Breast epithelium (tissue), 4 donors: ENCODE measurements at places on chromosomes 2 and 18.

DNA sequence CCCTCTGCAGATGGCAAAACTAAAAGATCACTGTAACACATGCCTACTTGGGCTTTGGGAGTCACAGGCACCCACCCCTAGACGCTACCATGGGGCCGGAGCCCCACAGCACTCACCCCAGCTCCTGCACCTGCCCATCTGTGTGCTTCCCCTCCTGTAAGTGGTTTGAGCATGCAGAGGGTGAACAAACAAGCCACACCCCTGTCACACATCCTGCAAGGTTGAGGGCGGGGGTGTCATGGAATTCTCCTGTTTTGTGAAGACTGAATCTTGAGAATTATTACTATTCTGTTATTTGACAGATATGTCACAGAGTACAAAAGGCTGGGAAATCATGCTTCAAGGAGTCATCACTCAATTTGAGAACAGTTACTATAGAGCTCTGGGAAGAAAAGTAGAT is 60.9 kb downstream of the RFTN2 start:
- DNase-seq = no peak

DNA sequence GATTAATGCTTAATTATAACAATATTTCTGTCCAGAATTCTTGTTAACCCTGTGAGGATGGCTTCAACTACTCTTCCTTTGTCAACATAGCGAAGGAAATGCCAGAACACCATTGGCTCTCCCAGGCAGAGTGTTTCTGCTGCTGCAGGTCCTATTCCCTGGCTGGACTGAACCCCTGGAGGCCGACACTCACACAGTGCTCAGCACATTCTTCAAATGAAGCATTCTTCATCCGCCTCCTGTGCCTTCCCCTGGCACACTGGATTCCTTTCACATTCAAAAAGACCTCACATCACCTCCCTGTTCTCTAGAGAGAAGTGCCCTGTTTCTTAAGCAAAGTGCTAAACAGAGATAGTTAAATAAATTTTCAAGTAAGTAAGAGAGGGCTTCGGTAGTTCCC is 187.3 kb upstream of the MSH6 start:
- no peak for DNase-seq

GRCh38 chr18:46772357-46772756 is 15.5 kb upstream of the ST8SIA5 start:
- no peak for DNase-seq

DNA sequence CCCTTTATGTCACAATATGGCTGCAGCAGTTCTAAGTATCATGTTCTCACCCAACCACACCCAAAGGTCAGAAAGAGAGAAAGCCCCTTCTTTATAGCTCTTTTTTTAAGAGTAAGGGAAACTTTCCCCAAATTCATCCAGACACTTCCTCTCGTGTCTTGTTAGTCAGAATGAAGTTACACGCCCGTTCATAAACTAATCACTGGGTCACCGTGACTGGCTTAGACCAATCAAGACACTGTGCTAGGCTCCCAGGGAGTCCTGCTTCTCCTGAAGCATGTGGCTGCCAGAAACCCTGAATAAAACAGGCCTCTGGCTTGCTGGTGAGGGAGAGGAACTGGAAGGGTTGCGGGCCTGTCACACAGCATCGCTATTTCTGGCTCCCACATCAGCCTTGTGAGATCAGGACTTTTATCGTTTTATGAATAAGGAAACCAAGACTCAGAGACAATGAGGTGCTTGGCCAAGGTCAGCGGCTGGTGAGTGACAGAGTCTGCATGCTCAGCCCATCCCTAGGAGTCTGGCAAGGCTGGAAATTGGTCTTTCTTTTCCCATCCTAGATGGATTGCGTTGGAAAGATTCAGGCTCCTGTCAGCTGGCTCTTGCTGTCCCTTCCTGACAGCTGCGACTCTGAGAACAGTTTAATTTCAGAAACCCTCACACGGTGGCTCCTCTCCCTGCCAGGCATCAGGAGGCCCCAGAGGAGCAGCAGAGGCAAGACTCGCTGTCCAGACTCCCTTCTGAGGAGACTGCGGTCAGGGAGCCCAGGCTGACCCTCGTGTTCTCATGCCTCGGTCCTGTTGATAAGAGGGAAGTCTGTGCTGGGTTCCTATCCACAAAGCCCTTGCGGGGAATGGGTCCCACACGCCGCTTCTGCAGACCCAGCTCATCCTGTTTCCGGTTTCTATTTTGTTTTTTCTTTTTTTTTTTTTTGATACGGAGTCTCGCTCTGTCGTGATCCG is 104.5 kb upstream of the TAF1B start:
- no peak for DNase-seq

GRCh38 chr2:167853717-167854116 is 393.7 kb downstream of the STK39 start:
- DNase-seq = no peak

- DNase-seq = no peak
Observed at GRCh38 chr2:157223624-157224205, 33.8 kb upstream of the GALNT5 start.

GRCh38 chr2:134402410-134402809 is 148.5 kb downstream of the MGAT5 start:
- DNase-seq = no peak

GRCh38 chr2:136132825-136133155 is 14.8 kb upstream of the CXCR4 start:
- no peak for DNase-seq

DNA sequence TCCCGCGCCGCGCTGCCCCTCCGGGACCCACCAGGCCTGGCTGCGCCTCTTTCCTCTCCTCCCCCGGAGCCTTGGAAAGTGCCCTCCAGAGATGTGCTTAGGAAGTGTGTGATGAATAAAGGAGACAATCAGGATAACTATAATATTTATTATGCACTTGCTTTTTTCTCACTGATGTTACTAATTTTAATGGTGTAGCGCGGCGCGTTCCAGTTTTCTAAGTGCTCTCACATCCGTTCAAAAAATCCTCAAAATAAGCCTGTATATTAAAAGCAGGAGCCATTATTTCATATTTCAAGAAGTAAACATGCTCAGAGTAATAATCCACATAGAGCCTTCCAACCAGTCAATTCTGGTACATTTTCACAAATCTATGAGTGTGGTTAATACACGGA is 941 bp upstream of the MPPE1 start:
- no peak for DNase-seq

- DNase-seq = no peak
Observed at GRCh38 chr2:144550911-144551310, 31.0 kb upstream of the ZEB2 start.

- no peak for DNase-seq
Observed at GRCh38 chr2:196927376-196928225, 1.1 kb upstream of the PGAP1 start.

DNA sequence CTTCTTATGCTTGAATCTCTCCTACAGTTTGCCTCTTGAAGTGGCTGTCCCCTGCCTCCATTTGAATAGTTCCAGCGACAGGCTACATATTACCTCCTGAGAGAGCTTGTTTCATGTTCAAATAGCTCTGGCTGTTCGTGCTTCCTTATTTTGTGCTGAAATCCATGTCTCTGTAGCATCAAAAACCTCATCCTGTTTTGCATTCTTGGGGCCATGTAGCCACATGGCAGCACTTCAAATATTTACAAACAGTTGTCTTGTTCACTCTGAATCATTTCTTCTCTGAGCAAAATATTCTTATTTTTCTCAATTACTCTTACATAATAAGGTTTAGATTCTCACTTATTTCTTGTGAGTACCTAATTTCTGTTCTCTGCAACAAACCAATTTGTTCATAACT is 1243.1 kb upstream of the NXPH2 start:
- no peak for DNase-seq

DNA sequence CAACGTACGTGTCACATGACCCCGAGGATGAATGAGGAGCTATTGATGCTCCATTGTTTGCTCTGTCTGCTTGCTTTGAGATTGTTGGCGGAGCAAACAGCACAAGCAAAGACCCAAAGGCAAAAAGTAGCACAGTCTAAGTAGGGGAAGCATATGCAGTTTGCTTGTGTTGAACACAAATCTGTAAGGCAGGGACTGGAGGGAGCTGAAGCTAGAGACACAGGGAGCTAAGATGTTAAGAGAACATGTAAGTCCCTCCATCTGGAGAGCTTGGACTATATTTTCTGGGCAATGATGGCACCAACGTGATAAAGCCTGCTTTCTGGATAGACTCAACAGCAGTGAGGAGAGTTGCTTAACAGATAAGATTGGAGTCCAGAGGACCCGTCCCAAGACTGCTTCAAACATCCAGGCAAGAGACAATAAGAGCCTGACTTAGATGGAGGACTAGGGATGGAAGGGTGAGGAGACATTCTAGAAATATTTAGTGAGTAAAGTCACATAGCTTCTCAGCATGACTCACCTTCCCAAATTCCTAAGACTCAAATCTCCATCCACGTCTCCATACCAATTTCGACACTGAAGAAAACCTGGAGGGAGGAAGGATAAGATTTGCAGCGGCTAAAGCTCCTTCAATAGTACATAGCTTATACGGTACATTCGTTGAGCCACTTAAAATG is 88.1 kb upstream of the KLF7 start:
- no peak for DNase-seq

DNA sequence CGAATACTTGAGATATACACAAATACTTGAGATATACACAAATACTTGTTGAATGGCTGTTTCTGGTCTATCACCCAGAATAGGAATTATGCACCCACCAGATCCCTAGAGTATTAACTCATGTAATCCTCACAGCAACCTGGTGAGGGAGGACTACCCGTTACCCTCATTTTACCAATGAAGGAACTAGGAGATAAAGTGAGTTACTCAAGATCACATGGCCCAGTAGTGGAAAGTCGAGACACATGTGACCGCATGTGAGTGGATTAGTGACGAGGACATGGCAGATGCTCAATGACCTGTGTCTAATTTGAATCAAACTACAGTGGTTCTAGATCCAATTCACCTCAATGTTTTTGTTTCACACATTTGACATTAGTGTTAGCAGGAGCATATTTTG is 2.4 kb downstream of the MOGAT1 start:
- DNase-seq = no peak

- no peak for DNase-seq
Observed at GRCh38 chr2:56757884-56758545, 574.2 kb downstream of the CCDC85A start.

- DNase-seq = no peak
Observed at GRCh38 chr2:12286347-12286746, 430.4 kb upstream of the TRIB2 start.

GRCh38 chr2:241844831-241845578 is 13.7 kb downstream of the PDCD1 start:
- no peak for DNase-seq

DNA sequence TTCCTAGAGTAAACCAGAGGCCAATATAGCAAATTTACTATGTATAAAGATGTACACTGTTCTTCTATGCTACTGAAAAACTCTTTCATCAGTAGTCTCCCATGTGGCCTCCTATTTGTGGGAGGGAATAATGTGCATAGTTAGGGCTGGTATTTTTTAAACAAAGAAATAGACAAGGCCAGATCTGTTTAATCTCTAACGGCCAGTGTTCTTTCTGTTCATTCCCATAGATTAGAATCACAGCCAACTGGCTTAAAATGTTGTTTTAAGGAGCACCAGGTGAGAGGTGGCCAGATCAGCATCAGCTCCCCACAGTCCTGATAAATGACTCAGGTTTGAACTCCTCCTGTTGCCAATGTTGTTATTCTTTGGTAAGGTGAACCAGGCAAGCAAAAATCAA is 12.1 kb downstream of the LYPD6 start:
- DNase-seq = no peak

DNA sequence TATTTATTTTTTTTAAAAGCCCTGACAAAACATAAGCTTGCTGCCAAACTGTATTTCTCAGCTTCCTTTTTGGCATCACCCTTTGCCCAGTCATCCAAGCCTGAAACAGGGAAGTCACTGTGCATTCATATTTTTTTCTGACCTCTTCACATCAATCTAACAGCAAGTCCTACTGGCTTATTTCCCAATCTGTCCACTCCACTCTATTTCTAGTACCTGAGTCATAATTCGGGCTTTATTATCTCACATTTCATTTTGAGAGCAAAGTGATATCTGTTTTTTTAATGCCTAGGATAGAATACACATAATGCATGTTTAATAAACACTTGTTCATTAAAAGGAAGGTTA is 5.1 kb downstream of the HNMT start:
- no peak for DNase-seq

- DNase-seq = no peak
Observed at GRCh38 chr2:71417300-71418202, 35.8 kb upstream of the DYSF start.

- DNase-seq = no peak
Observed at GRCh38 chr18:24115628-24116027, 23.2 kb upstream of the CABYR start.

DNA sequence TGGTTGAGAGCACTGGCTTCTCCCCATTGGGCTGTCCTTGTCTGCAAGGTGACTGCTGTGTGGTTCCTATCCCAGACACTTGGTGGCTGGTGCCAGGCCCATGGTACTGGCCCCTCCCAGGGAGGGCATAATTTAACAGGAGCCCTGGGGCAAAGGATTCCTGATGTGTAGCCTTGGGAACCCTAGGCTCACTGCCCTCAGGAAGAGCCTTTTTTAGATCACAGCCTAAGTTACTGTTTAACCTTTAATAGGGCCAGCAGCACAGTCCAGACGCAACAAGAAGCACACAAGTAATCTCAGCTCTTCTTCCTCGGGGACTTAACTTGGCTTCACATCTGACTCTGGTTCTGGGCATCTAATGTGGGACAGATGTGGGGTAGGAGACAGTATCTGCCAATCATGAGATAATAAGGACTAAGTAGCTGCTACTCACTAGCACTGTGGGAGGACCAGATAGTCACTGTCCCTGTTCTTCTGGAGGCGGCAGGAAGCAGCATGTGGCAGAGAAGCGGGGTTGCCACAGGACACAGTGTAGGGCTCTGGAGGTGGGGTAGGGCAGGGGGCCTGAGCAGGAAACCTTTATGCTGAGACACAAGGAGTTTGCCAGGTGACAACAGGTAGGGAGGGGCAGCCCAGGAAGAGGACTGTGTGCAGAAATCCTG is 136.3 kb downstream of the TMEM17 start:
- no peak for DNase-seq

DNA sequence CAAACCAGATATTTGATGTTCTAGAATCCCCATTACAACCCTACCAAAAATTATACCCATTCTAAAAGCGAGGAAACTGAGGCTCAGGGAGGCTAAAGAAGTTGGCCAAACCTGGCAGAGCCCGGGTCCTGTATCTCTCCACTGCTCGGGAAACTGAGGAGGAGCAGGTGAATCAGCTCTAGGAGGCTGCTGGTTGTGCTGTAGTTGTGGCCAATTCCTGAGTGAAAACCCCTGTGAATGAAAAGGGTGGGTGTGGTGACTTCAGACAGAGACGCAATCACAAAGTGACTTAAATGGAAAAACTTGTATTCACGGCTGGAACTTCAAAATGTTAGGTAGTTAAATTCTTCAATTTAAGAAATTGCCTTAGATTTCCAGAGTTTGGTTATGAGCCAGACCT is 105.7 kb upstream of the SEC11C start:
- no peak for DNase-seq

DNA sequence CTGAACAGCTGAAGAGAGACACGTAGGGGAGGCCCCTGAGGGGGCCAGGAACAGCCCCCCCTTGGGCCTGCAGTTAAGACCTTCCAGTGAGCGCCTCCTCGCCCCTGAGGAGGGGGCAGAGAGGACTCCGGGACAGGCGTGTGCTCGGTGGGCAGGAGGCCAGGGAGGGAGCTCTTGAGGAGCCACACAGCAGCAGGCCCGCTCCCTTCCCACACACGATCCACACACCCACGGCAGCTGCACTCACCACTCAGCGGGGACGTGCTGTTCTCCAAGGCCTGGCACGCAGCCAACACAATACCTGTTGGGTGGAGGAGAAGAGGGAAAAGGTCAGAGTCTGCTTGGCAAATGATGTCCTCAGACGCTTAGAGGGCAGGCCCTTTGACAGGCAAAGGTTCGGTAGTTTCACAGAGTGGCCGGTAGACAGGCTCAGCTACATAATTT is 39.0 kb downstream of the TGFA start:
- DNase-seq = peak; percentile 67
